ENCODE measurements at places on chromosomes 2 and 18.

GRCh38 chr2:196725882-196726281 is 73.6 kb downstream of the GTF3C3 start:
- DNase-seq, result no peak

- DNase-seq, result no peak
These were observed 1504.4 kb upstream of the ZEB2 start for GRCh38 chr2:146024212-146024743.

DNA sequence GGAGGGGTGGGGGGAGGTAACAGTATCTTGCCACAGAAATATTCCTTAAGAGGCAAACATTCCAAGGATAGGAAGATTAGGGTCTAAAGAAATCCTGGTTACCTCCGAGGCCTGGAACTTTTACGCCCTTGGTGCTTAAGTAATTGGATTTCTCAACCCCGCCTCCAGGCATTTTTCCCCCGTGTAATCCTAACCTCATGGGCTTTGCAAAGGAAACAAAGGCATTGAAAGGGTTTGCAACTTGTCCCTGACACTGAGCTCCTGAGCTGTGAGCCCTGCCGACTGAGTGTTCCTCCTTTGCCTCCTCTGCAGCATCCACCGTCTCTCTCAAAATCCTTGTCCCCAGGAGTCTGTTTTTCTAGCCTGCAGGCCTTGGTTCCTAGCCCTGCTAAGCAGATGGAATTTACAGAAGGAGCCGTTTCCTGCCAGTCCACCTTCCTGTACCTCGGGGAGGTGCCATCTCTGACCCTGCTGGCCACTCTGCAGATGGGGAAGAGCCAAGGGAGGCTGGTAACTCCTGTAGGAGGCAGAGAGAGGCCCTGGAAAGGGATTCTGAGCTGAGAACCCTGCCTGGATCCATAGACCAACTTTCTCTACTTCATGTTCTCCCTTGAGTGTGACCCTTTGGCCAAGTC is 24.2 kb downstream of the TET3 start:
- DNase-seq, result no peak

GRCh38 chr2:120641366-120641771 is 94.3 kb upstream of the GLI2 start:
- no peak for DNase-seq

All from endothelial cell of umbilical vein (primary cell).